ENCODE measurements at places on chromosomes 7 and 10.

- H3K27me3 ChIP-seq: no peaks in the 10 kb centered on the region
- H3K4me1 ChIP-seq: no peaks in the 10 kb centered on the region
- H3K36me3 ChIP-seq: peaks cover 2% of the 10 kb centered on the region
- H3K4me3 ChIP-seq: no peak overlapping the region
- no peak overlapping the region for H3K27ac ChIP-seq
Observed at GRCh38 chr10:24524314-24524713, 199.4 kb downstream of the ARHGAP21 start.

DNA sequence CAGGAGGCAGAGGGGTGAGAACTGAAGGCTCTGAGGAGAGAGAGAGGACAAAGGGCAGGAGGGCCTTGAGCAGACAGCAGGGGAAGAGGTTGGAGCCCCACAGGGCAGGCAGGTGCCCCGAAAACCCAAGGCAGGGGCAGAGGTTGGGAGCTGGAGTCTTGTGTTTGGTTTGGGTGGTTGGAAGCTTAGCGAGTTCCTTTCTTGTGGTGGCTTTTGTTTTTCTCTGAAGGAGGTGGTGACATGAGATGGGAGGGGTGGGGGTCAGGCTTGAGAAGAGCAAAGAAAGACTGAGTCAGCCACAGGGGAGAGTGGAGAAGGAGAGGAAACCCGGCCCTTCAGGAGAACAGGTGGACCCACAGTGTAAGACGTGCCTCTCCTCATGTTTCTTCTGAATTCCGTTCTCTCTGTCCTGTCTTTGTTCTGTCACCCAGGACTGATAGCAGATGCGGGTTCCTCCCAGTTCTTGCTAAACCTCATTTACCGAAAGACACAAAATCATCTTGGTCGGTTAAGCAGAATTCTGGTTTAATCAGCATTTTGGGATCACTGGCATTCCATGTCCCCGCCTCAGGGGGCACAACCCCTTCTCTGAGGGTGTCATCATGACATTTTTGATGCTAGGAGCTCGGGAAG, 95.3 kb downstream of the INSYN2A start:
- H3K36me3 ChIP-seq: no peaks in the 10 kb centered on the region
- H3K4me3 ChIP-seq: no peak overlapping the region
- H3K27me3 ChIP-seq: no peaks in the 10 kb centered on the region
- H3K27ac ChIP-seq: no peak overlapping the region

DNA sequence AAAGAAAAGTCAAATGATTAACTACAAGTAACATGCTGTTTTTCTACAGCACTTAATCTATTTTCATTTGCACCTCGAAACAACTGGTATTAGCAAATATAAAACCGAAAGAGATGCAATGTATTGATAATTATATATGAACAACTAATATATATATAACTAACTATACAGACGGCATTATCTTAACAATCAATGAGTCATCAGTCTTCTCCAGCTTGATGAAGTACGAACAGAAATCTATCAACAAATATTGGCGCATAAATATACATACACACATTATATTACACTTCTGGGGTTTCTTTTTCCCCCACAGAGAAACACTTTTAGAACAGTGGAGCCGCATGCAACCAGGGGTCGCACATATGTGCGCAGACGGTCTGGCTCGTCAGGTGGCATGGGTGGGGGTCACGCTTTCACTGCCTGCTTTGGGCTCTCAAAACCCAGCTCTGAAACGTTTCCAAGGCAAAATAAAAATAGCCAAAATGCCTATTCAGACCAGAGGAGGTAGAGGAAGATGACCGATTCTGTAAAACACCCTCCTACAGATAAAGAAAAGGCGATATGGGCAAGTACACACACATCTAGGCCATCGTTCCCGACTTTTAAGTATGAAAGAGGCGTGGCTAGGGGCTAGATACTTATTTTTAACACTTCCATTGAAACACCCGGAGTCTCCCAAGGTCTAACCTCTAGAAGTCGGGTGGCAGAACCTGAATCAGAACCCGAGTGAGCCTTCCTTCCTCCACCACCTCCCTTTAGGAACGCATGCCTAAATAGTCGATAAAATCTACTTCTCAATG, 1.7 kb downstream of the ARHGAP12 start:
- H3K27ac ChIP-seq: peak overlapping the region; percentile 98
- H3K36me3 ChIP-seq: no peaks in the 10 kb centered on the region
- no peak for DNase-seq
- no peaks in the 10 kb centered on the region for H3K27me3 ChIP-seq
- peak overlapping the region; percentile 79 for H3K4me3 ChIP-seq

DNA sequence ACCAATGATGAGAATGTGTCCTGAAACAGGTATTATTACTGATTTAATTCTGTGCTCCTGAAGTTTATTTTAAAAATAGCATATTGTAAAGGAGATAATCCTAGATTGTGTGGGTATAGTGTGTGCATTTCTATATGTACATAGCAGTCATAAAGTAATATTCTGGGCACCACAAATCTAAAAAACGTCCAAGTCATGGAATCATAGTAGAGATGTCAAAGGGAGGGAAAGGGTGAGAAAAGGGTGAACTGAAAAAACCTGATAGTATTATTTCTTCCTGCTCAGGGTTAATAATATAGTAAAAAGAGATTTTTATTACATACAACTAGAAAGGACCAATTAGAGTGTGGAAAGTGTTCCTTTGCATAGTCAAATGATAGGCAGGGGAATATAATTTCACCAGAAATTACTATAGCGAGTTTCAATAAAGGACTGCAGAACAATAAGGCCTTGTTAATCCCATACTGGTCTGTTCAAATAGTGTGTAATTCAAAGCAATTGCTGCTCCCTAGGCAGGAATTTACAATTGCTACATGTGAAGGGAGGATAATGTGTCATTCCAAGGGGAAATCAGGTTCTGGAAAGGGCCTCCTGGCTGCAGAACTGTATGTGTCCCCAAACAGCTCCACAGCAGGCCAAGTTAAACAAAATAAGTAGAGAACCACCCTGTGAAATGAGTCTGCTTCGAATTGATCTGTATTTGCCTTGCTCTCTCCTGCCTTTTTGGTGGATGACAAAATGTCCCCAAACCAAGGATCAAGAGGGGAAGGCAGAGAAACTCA, 42.5 kb upstream of the KMT2E start:
- no peaks in the 10 kb centered on the region for H3K27me3 ChIP-seq
- peak overlapping the region; percentile 60 for H3K27ac ChIP-seq
- DNase-seq: no peak
- no peaks in the 10 kb centered on the region for H3K36me3 ChIP-seq

DNA sequence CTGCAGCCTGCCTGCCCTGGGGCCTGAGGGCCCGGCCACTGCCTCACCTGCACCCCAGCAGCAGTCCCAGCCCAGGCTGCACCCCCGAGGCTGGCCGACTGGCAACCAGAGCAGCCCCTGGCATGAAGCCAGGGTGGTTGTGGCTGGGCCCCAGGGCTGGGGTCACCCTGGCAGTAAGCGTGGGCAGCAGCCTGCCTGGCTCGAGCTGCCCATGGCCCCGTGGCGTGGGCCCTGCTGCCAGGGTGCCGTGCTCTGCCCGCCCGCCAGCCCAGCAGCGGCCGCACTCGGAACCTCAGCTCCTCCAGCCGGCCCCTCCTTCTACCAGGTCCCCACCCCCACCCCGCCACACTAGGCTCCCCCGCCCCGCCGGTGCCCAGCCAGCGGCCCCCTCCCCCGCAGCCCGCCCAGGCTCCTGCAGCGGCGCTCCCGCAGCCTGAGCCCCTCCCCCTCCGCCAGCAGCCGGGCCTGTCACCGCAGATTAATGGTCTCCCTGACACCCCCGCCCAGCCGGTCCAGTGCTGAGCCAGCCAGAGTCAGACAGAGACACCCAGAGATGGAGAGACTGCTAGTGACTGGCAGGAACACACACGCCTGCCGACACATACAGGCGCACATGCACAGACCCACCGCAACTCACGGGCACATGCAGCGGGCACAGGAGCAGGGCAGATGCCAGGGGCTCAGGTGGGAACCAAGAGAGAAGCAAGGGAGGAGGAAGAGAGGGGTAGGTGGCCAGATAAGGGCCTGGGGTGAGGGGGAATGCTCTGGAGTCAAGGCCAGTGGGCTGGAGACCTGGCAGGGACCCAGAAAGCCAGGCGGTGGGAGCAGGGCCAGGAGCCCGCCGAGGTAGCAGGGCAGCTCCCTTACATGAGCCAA, 22.4 kb downstream of the KCNH2 start:
- peak overlapping the region; percentile 25 for H3K4me3 ChIP-seq
- H3K27me3 ChIP-seq: no peaks in the 10 kb centered on the region
- H3K4me1 ChIP-seq: peaks cover 7% of the 10 kb centered on the region
- H3K27ac ChIP-seq: no peak overlapping the region
- H3K36me3 ChIP-seq: no peaks in the 10 kb centered on the region
- DNase-seq: no peak

DNA sequence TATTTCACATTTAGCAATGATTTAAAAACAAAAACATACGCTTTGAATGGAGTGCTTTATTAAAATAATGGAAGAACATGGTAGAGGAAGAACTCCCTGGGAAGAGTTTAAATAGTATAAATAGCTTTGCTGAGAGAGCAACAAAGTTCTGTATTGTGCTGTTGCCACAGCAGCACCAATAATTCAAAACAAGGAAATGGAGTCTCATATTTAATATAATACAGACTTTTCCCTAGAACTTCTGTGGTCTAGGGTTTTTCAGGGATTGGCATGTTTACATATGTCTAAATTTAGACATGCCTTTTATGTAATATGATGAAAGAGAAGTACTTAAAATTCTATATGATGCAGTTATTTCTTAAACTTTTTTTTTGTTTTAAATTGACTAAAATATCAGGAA, 217.2 kb upstream of the HDAC9 start:
- no peak for DNase-seq
- no peak overlapping the region for H3K27ac ChIP-seq
- H3K27me3 ChIP-seq: no peaks in the 10 kb centered on the region
- no peaks in the 10 kb centered on the region for H3K4me1 ChIP-seq

DNA sequence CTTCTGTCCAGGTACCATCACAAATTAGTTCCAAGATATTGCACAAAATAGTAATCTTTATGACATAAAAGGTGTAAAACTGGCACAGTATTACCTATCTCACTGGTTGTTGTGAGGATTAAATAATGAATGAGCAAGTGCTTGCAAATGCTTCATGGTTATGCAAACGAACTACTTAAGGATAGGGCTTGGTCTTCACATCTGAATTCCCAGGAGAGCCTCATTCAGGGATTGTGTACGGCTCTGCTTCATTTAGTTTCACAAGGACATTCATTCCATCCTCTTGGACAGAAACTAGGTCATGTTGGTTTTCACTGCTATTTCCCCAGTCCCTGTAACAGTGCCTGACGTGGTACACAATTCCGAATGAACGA, 12.1 kb downstream of the ABCA13 start:
- no peaks in the 10 kb centered on the region for H3K4me1 ChIP-seq
- no peak overlapping the region for H3K27ac ChIP-seq
- DNase-seq: no peak
- H3K27me3 ChIP-seq: no peaks in the 10 kb centered on the region
- no peak overlapping the region for H3K4me3 ChIP-seq

DNA sequence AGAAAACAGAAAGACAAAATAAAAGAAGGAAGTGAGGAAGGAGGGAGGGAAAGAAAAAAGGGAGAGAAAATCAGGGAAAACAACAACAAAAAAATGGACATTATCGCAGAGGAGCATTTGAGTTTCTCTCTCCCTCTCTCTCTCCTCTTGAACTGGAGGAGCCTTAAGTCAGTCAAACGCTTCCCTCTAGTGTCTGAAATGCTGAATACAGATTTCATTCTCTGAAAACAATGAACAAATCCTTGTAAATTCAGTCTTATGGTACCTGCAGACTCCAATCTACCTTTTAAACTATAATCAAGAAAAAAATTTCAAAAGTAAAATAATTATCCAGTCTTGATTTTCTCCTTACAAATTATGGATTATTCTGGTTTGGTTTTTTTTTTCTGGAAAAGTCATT, 89.2 kb upstream of the PFKP start:
- no peaks in the 10 kb centered on the region for H3K27me3 ChIP-seq
- no peaks in the 10 kb centered on the region for H3K36me3 ChIP-seq
- H3K27ac ChIP-seq: no peak overlapping the region
- H3K4me3 ChIP-seq: no peak overlapping the region
- no peaks in the 10 kb centered on the region for H3K4me1 ChIP-seq

DNA sequence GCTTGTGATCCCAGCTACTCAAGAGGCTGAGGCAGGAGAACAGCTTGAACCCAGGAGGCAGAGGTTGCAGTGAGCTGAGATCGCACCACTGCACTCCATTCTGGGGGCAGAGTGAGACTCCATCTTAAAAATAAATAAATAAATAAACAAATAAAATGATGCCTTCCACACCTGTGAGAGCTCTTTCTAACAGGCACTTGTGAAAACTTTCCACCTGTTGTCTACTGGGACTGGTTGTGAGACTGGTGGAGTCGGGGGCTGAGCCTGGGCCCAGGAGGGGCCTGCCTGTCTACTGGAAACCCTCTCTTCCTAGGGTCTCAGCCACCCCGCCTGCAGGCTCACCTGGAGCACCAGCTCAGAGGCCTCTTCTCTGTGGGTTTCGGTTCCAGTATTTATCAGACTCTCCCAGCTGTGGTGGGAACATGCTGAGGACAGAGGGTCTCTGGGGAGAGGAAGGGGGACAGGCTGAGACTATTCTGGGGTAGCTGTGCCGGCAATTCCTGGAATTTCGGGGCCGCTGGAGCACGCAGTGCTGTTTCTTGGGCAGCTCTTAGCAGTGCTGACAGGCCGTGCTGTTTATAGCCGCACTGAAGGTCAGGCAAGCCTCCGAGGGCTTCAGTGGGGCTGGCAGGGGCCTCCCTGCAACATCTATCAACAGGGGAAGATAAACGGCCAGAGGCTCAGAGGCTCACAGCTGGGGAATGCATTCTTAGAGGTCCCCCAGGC, 3.8 kb downstream of the LDB3 start:
- H3K36me3 ChIP-seq: no peaks in the 10 kb centered on the region
- peak overlapping the region; percentile 26 for H3K27ac ChIP-seq
- no peaks in the 10 kb centered on the region for H3K27me3 ChIP-seq
- no peak for DNase-seq
- H3K4me1 ChIP-seq: no peaks in the 10 kb centered on the region
- H3K4me3 ChIP-seq: no peak overlapping the region

DNA sequence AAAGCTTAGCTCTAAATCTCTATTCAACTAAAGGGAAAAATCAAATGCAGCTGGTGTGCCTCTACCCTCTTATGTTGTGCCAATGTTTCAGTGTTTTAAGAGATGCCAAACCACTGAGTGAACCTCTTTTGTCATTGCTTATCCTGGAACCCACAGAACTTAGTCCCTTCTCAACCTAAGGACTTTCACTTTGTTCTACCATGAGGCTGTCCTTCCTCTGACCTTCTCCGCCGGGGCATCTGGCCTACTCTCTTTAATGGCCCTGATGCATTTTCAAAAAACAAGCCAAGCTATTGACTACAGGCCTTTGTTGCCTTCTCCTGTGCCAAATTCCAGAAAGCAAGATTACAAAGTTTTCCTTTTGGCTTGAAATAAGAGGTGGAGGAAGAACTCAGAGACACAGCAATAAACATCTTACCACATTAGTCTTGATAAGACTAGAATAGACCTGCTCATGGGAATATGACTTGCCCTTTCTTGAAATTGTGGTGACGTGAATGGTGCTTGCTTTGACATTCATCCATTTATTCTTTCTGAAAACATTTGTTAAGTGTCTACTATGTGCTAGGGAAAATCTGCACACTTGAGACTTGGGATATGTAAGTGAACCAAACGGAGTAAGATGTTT, 253.2 kb upstream of the SMIM30 start:
- H3K27me3 ChIP-seq: no peaks in the 10 kb centered on the region
- H3K4me1 ChIP-seq: no peaks in the 10 kb centered on the region
- H3K4me3 ChIP-seq: no peak overlapping the region
- DNase-seq: no peak

Measured in breast epithelium (tissue), 4 donors.